Pons (tissue), 1 donor: ENCODE measurements at places on chromosomes 7 and 10.

GRCh38 chr10:6089334-6090219 is 743 bp downstream of the RBM17 start:
- no peak for DNase-seq

GRCh38 chr10:86082556-86082955 is 284.0 kb downstream of the GRID1 start:
- DNase-seq = no peak

- no peak for DNase-seq
Measured at GRCh38 chr7:27146491-27147198, 929 bp downstream of the HOXA6 start.

GRCh38 chr7:122258971-122259370 is 45.6 kb downstream of the FEZF1 start:
- DNase-seq = no peak

GRCh38 chr7:70657571-70657970 is 474.4 kb upstream of the GALNT17 start:
- no peak for DNase-seq

DNA sequence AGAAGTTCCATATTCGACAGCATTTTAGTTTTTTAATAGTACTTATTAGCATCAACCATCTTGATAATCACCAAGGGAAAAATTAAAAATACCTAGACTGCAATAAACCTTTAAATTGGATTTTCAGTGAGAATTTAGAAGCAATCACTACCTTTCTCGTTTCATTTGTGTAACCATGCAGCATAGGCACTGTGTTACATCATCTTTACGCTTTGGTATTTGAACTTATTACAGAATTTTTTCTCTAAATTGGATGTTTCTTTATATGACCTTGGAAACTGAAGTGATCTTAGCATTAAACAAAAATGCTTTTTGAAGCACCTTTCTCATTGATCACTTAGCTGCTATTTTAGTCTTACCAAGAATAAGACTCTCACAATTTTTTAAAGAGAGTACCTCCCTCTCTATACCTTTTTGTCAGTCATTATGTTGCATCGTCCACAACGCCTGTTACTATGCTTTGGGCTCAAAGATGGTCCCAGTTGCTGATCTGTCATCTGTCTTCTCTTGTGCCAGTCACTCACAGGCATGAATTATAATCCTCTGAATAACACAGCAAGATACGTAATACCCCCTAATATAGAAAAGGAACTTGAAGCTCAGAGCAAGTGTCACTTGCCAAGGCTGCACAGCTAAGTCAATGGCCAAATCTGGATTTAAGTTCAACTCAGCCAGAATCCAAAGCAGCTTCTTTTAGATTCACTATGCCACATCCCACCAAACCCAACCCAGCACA is 19.6 kb upstream of the ASCC1 start:
- DNase-seq = no peak

DNA sequence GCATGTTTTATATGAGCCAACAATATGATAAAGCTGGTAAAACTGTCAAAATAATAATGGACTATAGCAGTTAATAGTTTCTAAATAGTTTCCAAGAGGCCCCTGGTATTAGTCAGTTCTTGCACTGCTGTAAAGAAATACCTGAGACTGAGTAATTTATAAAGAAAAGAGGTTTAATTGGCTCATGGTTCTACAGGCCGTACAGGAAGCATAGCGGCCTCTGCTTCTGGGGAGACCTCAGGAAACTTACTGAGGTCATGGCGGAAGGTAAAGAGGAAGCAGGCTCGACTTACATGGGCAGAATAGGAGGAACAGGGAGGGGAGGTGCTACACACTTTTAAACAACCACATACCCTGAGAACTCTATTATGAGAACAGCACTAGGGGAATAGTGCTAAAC is 104.6 kb downstream of the PPP1R9A start:
- no peak for DNase-seq
